Activated CD4-positive, alpha-beta T cell treated with anti-CD3 and anti-CD28 coated beads for 4 hours (primary cell): ENCODE measurements at places on chromosomes 7 and 10.

GRCh38 chr10:60762554-60762953, 15.7 kb upstream of the CDK1 start:
- no peak for DNase-seq

DNA sequence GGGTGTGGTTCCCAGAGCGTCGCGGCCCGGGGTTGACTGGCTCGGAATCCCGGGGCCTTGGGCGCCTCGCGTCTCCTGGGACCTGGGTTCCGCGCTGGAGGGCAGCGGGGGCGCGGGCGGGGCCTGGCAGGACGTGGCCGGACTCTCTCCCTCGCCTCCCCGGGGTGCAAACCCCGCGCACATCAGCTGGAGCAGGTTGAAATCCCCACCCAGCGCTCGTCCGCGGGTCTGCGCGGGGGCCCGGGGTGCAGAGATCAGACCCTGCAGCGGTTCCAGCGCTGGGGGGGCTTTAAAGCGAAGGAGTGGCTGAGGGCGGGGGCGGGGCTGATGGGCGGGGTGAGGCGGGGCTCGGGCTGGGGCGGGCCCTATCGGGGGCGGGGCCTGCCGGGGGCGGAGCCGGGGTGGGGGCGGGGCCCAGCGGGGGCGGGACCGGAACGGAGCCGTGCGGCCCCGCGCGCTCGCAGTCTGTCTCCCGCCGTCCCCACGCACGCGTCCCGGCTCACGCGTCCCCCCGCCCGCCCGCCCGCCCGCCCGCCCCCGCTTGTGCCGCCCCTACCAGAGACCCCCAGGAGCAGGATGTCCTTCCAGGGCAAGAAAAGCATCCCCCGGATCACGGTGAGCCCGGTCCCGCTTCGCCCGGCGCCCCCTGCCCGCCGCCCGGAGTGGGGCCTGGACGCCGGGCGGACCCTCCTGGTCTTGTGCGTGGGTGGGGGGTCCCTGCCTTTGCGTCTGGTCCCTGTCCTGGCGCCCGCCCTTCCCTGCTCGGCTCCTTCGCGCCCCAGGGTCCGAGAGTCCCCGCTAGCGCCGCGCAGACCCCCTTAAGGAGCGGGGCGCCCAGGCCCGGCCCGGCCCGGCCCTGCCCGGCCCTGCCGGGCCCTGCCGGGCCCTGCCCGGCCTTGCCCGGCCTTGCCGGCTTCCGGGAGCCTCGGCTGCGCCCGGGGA, at the start of gene DPYSL4:
Gene DPYSL4, plus strand, starts transcription at position 461 of the 942 bp plus-strand sequence. Its CDS starts 116 bp downstream, at position 577.
- peak; percentile 28 for DNase-seq

- DNase-seq = no peak
Observed at GRCh38 chr10:22338931-22339330, 6.4 kb upstream of the SPAG6 start.

- no peak for DNase-seq
Observed at GRCh38 chr7:35370687-35371086, 116.8 kb upstream of the TBX20 start.

DNA sequence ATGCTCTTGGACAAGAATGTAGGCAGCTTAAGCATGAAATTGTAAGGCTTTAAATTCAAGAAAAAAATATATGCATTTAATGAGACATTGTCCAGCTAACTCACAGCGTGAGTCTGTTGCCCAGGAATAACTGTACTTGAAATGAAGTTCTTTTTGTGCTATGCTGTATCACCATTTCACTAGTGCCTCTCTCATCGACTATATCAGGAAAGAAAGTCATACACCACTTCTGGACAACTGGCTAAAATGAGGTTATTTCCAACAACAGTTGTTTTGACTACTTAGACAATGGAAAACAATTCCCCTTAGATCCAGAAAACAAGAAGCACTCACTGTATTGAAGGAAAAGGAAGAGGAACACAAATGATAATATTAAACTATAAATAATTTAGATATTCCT, 251.8 kb downstream of the CRPPA start:
- DNase-seq = no peak

- no peak for DNase-seq
Observed at GRCh38 chr10:131088619-131089018, 222.9 kb downstream of the TCERG1L start.

GRCh38 chr10:123748711-123749110, 82.6 kb downstream of the GPR26 start:
- no peak for DNase-seq

DNA sequence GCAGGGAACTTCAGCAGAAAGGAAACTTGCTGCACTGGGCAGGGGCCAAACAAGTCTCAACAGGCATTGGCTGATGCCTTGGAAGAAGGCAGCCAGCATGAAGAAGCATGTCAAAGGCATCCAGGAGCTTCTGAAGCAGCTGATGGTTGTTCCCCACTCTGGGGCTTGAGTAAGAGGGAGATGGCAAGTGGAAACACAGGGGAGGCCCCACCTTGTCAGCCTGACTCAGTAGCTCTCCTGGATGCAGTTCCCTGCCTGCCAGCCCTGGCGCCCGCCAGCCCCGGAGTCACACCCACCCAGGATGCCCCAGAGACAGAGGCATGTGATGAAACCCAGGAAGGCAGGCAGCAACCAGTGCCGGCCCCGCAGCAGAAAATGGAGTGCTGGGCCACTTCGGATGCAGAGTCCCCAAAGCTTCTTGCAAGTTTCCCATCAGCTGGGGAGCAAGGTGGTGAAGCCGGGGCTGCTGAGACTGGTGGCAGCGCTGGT, 96.5 kb downstream of the TACC2 start:
- DNase-seq = no peak

DNA sequence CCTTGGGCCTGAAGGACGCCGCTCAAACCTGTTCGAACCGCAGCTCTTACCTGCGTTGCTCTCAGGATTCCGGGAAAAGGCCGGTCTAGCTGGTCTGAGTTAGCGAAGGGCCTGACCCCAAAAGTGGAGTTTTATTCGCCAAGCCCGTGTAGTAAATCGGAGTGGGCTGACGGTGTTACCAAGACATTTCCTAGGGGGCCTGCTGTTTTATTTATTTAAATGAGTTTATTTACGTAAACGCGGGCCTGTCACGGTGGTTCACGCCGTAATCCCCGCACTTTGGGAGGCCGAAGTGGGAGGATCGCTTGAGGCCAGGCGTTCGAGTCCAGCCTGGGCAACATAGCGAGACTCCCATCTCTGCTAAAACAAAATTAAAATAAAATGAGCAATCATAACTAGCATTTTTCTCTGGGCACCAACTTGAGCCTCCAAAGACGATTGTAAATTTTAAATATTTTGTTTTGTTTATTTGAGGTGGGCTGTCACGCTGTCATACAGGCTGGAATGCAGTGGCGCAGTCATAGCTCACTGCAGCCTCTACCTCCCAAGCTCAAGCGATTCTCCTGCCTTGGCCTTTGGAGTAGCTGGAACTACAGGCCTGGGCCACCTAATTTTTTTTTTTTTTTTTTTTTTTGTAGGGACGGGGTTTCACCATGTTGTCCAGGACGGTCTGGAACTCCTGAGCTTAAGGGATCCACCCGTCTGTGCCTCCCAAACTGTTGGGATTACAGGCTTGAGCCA, 903 bp downstream of the ZNF655 start:
- DNase-seq = no peak

DNA sequence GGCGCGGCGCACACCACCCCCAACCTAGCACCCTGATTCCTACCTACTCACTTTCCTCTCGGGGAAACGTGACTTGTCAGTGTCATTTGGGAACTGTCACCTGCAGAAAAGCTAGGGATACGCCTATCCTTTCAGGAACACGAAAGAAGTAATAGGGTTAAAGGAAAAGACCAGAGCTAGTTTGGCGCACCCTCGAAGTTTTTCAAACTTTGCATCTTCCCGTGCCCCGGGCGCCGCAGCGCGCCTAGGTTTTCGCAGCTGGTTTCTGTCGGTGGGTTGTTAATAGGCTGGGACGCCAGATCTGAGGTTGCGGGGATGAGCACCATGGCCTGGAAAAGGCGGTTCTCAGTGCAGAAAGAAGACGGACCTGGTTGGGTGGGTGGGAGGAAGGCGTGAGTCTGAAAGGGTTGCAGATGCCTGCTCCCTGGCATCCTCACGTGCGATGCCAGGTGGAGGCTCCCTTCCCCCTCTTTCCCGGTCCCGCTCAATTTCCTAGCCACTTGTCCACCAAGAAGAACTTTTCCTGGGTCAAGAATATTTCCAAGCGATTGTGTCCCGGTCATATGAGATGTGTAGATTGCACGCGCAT, 568 bp upstream of the MEOX2 start:
- DNase-seq = no peak

GRCh38 chr10:132400547-132401151, 3.6 kb downstream of the PWWP2B start:
- DNase-seq = no peak

DNA sequence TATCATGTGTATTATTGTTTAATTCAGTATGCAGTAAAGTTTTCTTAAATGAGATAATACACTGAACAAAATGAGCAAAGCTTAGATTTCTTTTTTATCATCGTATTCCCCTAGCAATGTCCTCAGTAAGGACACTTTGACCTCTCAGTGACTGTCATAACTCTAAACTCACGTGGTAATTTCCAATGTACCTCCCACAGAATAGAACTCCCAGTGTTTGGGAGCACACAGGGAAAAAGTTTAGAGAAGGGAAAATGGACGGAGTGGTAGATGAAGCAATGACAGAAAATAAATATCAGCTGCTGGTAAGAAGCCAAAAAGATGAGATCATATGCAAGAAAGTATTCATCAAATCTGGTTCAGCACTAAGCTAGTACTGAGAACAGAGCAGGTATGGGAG, 758.6 kb upstream of the KCND2 start:
- no peak for DNase-seq

- no peak for DNase-seq
Observed at GRCh38 chr10:79017882-79018520, 50.8 kb upstream of the ZMIZ1 start.

- no peak for DNase-seq
Observed at GRCh38 chr10:17216217-17216900, 11.7 kb upstream of the VIM start.

DNA sequence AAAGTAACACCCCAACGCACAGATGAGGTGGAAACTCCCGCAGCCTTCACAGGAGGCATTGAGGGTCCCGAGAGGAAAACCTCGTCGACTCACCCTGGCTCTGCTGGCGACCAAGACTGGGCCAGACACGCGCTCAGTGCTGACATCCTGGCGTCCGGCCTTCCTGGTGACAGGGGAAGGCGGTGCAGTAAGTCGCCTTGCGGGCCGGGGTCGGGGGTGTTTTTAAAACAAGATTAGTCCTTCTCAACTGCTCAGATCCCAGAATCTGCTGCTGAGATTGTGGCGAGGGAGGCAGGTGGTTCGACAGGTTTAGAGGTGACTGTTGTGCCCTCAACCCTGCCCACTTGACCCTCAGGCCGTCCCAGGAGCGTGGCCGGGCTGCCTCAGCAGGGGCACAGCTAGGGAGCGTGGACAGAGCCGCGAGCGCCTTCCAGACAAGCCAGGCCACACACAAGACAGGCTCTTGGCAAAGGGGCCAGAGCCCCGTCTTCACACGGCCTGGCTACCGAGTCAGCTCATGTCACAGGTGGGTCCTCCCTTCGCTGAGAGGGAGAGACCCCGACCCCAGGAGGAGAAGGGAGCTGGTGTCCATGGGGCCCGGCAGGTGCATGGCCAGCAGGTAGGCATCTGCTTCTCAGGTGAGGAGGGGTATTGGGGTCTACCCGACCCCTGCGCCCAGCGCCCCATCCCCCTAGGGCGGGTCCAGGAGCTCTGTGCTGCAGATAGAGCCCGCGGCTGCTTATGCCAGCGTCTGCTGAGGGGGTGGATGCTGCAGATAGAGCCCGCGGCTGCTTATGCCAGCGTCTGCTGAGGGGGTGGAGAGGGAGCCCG, 81.6 kb downstream of the DNAJB6 start:
- DNase-seq = no peak
